ENCODE measurements at places on chromosomes 12 and 14.

DNA sequence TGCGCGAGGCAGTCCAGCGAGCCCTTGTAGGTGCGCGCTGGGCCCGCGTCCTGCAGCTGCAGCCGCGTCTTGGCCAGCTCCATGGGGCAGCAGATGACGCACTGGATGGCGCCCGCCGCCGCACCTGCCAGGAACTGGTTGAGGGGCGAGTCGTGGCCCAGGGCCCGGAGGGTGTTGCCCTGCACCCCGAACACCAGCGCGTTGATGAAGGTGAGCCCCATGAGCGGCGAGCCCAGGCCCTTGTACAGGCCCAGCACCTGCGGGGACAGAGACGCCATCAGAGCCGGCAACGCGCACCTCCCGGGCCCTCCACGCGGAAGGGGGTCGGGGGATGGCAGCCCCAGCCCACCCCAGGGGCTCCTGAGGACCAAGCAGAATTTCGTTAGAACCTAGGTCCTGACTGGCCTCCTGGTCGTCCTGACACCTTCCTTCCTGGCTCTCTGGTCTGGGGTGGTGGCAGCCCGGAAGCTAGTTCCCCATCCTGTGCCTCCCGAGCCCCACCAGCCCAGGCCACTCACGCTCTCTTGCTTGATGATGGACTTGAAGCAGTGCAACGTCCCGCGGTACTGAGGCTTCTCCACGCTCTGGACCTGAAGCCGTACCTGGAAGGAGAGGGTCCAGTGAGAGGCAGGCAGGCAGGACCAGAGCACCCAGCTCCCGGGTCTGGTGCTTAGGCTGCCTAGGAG is 13.3 kb downstream of the SLC25A29 start:
- DNase-seq, result no peak

DNA sequence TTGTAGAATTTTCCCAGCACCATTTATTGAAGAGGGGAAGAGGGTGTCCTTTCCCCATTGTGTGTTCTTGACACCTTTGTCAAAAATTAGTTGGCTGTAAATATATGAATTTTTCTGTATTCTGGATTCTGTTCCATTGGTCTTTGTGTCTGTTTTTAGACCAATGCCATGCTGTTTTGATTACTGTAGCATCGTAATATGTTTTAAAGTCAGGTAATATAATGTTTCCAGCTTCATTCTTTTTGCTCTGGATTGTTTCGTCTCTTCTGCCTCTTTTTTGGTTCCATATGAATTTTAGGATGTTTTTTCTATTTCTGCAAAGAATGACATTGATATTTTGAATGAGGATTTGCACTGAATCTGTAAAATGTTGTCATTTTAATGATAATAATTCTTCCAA is 331.9 kb upstream of the RGS6 start:
- no peak for DNase-seq

DNA sequence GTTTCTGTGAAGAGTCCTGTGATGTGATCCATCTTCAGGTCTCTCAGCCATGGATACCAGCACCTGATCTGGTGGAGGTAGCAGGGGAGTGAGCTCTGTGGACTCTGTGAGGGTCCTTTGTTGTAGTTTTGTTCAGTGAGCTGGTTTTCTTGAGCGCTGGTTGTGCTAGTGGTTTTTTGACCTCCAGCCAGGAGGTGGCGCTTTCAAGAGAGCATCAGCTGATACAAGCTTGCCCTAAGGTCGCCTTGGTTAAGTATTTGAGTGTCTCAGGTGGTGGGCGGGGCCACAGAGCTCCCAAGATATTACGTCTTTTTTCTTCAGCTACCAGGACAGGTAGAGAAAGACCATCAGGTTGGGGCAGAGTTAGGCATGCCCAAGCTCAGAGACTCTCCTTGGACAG is 139.7 kb downstream of the TTLL5 start:
- DNase-seq, result peak; percentile 8

DNA sequence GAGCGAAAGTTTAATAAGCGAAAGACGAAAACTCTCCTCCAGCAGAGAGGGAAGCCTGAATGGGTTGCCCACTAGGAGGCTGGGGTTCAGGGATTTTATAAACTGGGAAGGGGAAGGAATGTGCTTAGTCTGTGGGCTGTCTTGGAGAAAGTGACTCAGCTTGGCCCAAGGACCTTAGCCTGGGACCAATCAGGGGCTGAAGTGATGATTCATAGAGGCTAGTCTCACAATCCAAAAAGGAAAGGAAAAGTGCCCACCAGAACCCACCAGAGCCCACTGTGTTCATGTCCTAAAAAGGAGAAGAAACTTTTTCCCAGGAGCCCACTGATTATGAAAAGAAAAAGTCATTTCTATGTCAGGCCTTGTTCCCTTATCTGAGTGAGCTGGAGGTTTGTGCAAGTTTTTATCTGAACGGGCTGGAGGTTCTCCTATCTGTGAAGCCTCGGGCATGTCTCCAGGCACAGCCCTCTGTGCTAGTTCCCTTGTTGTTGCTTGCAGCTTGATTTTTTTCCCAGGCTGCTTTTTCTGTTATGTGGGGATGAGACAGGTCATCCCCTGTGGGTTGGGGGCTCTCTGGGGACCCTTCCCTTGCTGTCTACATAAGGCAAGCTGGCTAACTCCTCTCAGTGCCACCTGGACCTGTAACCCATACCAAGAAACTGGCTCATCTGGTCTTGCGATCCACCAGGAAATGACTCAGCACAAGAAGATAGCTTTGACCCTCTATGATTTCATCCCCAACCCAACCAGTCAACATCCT is 8.3 kb upstream of the GOLGA5 start:
- DNase-seq, result no peak

GRCh38 chr14:68927956-68928675 is 51.0 kb downstream of the ACTN1 start:
- DNase-seq, result no peak

DNA sequence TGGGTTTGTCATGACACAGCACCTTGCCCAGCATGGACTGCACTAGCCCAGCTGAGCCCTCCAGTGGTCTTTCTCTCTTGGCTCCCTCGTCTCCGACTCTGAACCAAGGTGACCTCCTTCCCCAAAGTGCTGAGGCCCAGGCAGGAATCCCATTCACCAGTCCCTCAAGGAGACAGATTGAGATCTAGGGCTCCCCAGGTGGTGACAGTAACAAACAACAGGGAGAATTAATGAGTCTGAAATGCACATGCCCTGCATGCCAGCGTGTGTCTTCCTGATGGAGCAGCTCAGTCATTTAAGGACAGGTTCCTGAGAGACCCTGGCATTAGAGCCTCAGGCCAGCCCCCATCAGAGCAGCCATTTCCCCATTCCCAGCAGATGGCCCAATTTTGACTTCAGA is 51.4 kb upstream of the OAS1 start:
- no peak for DNase-seq

GRCh38 chr12:116665666-116666304 is 72.1 kb downstream of the SPRING1 start:
- no peak for DNase-seq

- DNase-seq, result no peak
These were observed 66.4 kb downstream of the PTPRR start for GRCh38 chr12:70854138-70854537.

DNA sequence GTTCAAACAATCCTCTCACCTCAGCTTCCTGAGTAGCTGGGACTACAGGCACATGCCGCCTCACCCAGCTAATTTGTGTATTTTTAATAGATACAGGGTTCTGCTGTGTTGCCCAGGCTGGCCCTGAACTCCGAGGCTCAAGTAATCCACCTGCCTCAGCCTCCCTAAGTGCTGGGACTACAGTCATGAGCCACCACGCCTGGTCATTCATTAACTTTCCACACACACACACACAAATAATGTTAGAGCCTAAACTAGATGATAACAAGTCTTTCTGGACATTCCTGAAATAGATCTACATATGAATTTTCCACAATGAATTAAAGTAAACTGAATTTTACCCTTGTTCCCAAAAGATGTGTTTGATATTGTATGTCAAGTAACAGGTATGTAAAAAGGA is 776.0 kb downstream of the GALC start:
- no peak for DNase-seq

DNA sequence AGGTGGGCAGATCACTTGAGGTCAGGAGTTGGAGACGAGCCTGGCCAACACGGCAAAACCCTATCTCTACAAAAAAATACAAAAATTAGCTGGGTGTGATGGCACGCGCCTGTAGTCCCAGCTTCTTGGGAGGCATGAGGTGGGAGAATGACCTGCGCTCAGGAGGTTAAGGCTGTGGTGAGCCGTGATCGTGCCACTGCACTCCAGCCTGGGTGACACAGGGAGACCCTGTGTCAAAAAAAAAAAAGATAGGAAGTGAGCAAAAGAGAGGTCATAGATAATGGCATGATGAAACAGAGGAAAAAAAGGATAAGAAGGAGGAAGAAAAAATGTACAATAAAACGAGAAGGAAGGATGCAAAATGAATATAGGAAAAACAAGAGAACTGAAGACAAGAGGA is 159.5 kb downstream of the ETV6 start:
- no peak for DNase-seq

GRCh38 chr12:99128246-99128802 is 483.2 kb downstream of the APAF1 start:
- no peak for DNase-seq

- no peak for DNase-seq
These were observed 227.5 kb upstream of the LMO3 start for GRCh38 chr12:16833376-16834015.

DNA sequence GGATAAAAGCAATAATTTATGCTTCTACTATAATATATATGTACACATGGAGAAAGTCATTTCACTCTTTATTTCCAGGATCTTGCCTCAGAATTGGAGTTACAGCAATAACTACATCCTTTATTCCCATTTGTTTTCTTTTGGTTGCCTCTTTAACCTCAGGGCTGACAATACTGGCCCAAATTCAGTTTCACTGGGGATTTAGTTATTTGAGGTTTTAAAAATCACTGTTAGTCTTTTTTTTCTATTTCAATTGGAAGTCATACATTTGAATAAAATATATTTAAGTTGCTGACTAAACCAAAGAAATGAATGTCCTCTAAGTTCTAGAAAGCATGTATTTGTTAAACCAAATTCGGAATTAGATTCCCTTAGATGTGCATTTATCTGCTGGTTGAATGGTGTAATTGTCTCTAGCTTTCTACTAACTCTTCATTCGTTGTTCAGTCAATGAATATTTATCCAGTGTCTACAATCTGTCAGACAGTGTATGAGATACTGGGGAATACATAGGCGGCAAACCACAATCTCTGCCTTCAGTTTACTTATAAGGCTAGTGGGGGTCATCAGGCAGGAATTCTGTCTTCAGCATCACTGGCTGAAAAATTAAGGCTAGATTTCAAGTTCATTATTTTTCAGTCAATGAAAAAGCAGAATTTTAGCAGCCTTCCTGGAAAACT is 190.8 kb upstream of the ARHGAP5 start:
- DNase-seq, result no peak

GRCh38 chr14:24388474-24389179 is 10.2 kb upstream of the NYNRIN start:
- DNase-seq, result no peak

GRCh38 chr12:89663577-89664357 is 44.9 kb downstream of the ATP2B1 start:
- DNase-seq, result peak; percentile 38

DNA sequence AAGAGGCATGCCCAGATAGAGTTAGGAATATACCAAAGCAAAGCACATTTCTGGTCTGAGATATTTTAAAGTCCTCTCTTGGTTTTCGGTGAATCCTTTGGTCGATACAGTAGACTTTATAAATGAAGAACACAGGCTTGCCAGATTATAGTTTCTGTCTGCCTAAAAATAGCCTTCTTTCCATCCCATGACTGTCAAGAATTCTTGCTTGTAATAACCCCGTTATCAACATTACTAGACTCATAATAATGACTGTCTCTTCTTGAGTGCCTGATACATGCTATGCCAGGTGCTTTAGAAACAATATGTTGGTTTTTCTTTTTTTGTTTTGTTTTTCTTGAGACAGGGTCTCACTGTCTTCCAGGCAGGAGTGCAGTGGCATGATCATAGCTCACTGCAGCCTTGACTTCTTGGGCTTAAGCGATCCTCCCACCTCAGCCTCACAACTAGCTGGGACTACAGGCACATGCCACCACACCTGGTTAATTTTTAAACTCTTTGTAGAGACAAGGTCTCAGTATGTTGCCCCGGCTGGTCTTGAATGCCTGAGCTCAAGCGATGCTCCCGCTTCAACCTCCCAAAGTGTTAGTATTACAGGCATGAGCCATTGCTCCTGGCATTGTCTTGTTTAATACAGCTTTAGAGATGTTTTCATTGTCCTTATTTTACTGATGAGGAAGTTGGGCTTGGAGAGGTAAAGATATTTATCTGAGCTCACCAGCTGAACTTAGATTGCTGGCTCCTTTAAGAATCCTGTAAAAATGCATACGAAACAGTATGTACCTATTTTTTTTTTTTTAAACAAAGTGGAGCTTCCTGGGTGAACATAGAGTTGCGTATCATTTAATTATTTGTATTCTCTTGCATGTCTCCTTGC is 30.4 kb downstream of the CHST11 start:
- no peak for DNase-seq

DNA sequence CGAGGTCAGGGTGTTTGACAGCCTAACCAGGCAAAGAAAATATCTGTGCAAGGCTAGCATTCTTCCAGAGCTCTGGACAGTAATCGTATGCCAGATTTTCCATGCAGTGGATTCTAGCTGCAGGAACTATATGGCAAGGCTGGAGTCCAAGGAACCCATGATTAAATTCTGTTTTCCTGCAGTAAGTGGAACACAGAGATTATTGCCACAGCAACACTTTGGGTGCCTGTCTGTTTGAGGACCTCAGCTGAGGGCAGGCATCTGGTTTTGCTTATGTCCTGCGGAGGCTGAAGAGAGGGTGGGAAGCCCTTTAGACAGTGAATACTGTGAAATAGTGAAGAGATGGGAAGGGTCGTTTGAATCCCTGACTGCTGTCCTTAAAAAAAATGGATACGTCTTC is 104.4 kb downstream of the DAD1 start:
- DNase-seq, result no peak

DNA sequence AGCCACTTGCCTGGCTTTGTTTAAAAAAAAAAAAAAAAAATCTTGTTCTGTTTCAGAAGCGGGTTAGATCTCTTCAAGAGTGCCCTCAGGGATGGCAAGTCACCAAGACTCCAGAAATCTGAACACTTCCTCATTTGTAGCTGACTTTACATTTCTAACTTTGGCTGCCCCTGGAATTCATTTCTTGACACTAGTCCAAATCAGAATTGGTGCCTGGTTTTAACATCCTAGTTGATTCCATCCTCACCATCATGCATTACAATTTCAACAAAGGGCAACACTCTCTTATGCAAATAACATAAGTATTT is 295.5 kb downstream of the RMST start:
- no peak for DNase-seq

GRCh38 chr14:94522115-94522724 is 13.0 kb upstream of the SERPINA12 start:
- no peak for DNase-seq
